Cardiac muscle cell (in vitro differentiated cells and primary cell): ENCODE measurements at places on chromosomes 6 and 20. TPM values are rescaled to one million over a fixed set of nuclear protein-coding genes. Genes with fewer than 3 reads are reported as not detected.
A peak's percentile ranks its signal among the peaks of the same experiment; 100 is the strongest.

DNA sequence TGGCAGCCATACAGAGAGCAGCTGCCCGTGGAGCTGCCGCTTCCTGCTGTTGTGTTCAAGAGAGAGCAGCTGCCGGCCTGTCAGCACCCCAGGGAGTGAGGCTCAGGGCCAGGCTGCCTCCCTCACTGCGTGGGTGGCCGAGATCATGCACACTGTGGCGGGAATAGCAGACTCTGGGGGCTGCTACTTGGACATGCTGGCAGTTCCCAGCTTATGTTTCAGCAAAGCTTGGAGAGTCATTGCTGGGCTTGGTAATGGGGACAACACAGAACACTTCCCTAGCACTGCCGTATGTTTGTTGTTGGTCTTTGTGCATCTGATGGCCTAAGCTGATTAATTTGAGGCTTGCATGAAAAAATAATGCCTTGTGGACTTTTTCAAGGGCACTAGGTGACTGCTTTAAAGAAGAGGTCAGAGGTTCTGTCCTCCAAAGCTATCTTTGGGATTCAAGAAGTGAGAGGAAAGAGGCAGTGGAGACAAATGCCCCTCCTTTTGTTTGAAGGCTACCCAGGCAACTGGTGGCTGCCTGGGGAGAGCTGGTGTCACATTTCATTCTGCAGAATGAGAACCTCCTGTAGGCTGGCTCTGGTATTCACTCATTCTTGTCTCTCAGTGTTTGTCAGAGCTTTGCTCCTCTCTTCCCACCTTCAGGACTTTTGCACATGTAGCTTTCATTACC is 18.8 kb downstream of the MRAP2 start:
- H3K36me3 ChIP-seq, result no peaks in the 10 kb centered on the region
- H3K27me3 ChIP-seq, result no peaks in the 10 kb centered on the region
- peak overlapping the region; percentile 10 for H3K4me3 ChIP-seq
- DNase-seq, result peak; percentile 82

DNA sequence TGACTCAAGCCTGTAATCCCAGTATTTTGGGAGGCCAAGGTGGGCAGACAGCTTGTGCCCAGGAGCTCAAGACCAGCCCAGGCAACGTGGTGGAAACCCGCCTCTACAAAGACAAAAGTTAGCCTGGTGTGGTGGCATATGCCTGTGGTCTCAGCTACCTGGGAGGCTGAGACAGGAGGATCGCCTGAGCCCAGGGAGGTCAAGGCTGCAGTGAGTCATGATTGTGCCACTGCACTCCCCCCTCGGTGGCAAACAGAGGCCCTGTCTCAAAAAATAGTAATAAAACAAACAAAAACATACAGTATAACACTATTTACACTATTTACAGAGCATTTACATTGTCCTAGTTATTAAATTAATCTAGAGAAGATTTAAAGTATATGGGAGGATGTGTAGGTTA is 56.0 kb upstream of the PIM1 start:
- no peaks in the 10 kb centered on the region for H3K36me3 ChIP-seq
- H3K4me1 ChIP-seq, result peaks cover 8% of the 10 kb centered on the region
- H3K4me3 ChIP-seq, result no peak overlapping the region
- DNase-seq, result no peak
- no peaks in the 10 kb centered on the region for H3K27me3 ChIP-seq
- H3K27ac ChIP-seq, result no peak overlapping the region

DNA sequence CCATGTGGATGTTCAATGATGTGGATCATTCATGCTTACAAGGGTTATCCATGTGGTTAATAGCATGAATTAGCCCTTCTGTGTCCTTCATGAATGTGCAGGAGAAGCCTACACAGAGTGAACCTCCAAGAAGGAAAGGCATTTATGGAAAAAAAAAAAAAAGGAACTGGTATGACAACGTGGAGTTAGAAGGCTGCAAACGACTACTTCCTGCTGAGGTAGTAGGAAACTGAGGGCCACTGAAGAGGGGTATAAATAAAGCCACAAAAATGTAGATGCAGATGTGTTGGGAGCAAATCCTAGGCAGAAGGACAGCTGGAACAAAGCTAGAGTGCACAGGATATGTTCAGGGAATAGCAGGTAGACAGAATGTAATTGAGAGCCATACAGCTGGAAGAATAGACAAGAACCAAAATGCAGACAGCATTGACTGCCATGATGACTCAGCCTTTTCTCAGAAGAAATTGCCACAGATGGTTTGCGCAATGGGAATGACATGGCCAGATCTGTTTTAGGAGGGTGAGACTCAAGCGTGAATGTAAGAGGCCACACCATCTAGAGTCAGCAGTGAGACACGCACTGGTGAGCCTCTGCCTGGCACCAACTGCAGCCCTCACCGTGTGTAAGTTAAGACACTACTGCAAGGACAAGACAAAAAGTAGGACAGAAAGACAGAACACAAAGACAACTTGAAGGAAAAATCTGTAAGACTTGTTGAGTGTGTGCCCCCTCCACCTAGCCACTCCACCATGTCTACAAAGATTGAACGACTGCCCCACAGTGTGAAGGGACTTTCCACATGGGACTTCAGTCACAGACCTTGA is 79.8 kb downstream of the KIF13A start:
- peaks cover 26% of the 10 kb centered on the region for H3K4me1 ChIP-seq
- no peak for DNase-seq
- peak overlapping the region; percentile 16 for H3K27ac ChIP-seq

GRCh38 chr6:54698974-54699373 is 147.6 kb upstream of the FAM83B start:
- H3K27ac ChIP-seq, result no peak overlapping the region
- no peak overlapping the region for H3K4me3 ChIP-seq
- H3K4me1 ChIP-seq, result no peaks in the 10 kb centered on the region

DNA sequence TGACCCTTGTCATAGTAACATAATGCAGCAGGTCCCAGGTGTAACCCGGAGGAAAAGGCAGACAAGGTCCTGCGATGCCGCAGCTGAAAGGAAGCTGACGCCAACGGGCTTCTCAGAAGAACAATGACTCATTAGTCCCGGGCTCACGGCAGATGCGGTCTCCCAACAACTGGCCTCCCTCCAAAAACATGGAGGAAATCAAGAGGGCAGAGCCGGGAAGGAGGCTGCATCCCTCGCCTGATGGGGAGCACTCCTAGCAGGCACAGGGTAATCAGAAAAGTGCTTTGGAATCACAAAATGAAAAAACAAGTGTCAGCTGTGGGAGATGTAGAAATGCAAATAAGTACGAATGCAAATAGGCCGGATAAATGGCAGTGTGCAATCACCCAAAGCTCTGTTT is 165.2 kb upstream of the AGPAT4 start:
- peaks cover 9% of the 10 kb centered on the region for H3K4me1 ChIP-seq
- H3K27me3 ChIP-seq, result no peaks in the 10 kb centered on the region
- DNase-seq, result no peak
- no peak overlapping the region for H3K27ac ChIP-seq

DNA sequence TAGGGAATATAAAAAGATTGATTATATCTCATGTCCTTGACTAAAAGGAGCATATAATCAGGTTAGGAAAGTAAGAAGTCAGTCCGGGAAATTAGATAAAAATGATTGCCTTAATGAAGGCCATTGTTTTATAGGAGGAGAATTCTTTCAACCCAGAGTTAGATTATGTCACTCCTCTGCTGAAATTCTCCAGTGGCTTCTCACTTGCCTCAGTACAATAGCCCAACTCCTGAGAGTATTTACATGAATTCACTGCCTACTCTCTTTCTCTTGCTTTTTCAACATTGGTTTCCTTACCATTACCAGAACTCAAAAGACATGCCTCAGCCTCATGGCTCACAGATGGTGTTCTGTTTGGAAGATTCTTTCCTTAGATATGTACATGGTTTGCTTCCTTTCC is 114.9 kb downstream of the EPHA7 start:
- no peaks in the 10 kb centered on the region for H3K36me3 ChIP-seq
- no peak for DNase-seq
- H3K4me1 ChIP-seq, result peaks cover 11% of the 10 kb centered on the region

DNA sequence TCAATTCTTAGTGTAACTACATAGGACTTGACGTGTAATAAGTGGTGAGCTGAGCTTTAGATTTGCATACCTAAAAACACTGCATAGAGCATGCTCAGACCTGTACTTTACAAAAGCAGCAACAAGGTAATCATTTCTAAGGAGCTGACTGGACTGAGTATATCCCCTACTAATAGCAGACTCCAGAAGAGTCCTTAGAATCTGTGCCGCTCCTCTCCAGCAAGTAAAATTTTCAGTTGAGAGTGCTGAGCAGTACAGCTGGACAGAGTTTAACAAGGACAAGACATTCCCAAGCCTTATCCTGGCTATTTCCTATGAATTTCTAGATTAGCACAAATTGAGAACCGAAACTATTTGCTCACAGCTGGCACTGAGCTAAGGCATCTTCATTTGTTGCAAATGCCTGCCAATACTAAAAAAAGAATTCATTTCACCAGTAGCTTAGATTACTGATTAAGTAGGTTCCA is 26.1 kb upstream of the KLHL31 start:
- H3K4me1 ChIP-seq, result peaks cover 49% of the 10 kb centered on the region
- no peak overlapping the region for H3K27ac ChIP-seq
- H3K4me3 ChIP-seq, result no peak overlapping the region

DNA sequence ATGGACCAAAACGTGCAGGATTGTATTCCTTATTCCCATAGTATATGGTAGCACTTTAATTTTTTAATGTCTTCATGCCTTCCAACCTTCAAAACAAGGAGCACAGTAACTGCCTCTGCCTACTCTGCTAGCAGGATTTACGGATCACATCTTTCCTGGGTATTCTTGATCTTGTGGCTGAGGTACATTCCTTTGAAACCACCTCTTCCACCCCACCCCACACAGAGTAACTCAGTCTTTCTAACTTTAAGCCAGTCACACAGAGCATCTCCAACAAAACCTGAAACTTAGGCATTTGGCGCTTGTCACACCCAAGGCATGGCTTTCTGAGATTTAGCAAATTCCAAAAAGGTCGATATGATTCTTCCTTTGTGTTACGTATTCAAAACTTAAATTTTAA is 2.3 kb upstream of the ID4 start:
- no peaks in the 10 kb centered on the region for H3K27me3 ChIP-seq
- no peak for DNase-seq
- peaks cover 9% of the 10 kb centered on the region for H3K4me1 ChIP-seq

GRCh38 chr6:29769336-29769735 is 46.1 kb downstream of the HLA-F start:
- H3K4me1 ChIP-seq, result no peaks in the 10 kb centered on the region
- H3K4me3 ChIP-seq, result no peak overlapping the region
- no peaks in the 10 kb centered on the region for H3K27me3 ChIP-seq
- no peaks in the 10 kb centered on the region for H3K36me3 ChIP-seq
- no peak overlapping the region for H3K27ac ChIP-seq

DNA sequence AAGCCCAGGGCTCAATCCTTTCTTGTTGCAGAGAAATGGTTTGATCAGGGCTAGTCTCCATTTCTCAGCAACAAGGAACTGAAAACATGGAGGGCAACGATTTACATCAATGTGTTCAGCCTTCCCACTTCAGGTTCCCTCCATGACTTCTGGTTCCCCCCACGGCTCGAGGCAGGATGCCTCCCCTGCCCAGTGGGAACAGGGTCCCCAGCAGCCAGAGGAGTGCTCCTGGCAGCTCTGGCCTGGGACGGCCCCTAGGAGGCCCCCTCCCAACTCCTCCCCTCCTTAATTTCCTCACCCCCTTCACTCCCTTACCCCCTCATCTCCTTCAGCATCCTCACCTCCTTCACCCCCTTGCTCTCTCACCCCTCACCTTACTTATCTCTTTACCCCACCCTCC is 283.8 kb downstream of the CDC5L start:
- no peaks in the 10 kb centered on the region for H3K27me3 ChIP-seq
- no peaks in the 10 kb centered on the region for H3K4me1 ChIP-seq
- no peak for DNase-seq
- H3K36me3 ChIP-seq, result no peaks in the 10 kb centered on the region
- H3K27ac ChIP-seq, result no peak overlapping the region
- no peak overlapping the region for H3K4me3 ChIP-seq

DNA sequence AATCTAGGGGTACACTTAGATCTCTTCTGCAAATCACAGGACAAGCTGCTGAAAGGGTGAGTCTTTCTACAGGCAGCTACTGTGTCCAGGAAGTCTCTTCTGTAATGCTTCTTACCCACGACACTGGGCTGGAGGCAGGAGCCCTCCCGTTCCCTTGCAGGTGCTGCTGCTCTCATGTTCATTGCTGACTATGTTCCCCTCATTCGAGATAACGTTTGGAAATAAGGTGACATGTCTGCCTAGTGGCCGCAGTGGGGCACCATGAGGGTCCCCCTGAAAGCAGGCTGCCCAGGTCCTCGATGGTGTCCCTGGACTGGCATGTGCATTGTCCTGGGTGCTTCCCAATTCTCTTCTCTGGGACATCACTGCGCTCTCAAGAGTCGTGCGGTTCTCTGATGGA is 74.7 kb downstream of the SYNJ2 start:
- H3K27ac ChIP-seq, result no peak overlapping the region
- no peak overlapping the region for H3K4me3 ChIP-seq
- H3K27me3 ChIP-seq, result no peaks in the 10 kb centered on the region

DNA sequence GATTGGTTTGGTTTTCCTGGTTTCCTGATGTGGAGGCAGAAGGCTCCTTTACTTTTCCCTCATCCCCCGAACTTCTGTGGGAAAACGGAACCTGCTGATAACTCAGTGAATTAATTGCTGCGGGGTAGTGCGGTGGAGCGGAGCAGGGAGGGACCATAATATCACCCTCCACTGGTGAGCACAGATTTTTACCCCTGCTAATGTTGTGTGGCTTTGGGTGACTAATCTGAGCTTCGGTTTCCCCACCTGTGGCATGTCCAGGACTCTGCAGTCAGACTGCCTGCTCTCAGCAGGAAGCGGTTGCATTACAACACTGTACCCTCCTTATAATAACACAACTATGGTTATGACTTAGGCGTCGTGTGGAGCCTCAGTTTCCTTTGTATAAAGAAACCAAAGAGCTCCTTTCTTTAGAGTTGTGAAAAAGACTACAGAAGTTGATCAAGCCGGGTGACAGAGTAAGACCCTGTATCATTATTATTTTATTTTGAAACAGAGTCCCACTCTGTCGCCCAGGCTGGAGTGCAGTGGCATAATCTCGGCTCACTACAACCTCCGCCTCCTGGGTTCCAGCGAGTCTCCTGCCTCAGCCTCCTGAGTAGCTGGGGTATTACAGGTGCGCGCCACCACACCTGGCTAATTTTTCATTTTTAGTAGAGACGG is 2.2 kb upstream of the ID1 start:
- DNase-seq, result peak; percentile 70
- no peak overlapping the region for H3K4me3 ChIP-seq
- H3K27ac ChIP-seq, result peak overlapping the region; percentile 99
- no peaks in the 10 kb centered on the region for H3K36me3 ChIP-seq
- H3K4me1 ChIP-seq, result peaks cover 16% of the 10 kb centered on the region

The C20orf202 gene
- 0.14 and 0.83 TPM in 2 replicates for total RNA-seq

The NRN1 gene
- 0.78 and 0.92 TPM in 2 replicates for total RNA-seq

The COL19A1 gene
- 0.11 and 0.27 TPM in 2 replicates for total RNA-seq

The CSTF1 gene
- total RNA-seq, result 39.5 and 46.4 TPM in 2 replicates

The C20orf96 gene
- 6.2 and 9.3 TPM in 2 replicates for total RNA-seq

The OR2B6 gene
- not detected in 2 replicates for total RNA-seq
